ENCODE measurements at places on chromosomes 5 and 9.
A peak's percentile ranks its signal among the peaks of the same experiment; 100 is the strongest.

DNA sequence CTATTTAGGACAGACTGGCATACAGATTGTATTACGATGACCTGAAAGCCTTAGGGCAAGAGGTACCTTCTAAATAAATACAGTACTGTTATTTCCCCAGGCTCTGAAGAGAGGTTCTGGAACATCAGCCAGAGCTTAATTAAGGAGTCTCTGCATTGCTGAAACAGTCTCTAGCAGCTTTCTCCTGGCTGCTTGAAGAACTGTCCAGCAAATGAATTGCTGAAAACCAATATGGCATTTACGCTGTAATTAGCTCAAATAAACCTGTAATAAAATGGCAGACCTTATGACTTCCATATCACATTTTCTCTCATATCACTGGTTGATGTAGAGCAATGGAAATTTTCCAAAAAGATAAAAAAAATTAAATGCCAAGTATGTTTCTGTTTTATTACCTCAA, 636.3 kb downstream of the GABRG2 start:
- DNase-seq, result no peak

DNA sequence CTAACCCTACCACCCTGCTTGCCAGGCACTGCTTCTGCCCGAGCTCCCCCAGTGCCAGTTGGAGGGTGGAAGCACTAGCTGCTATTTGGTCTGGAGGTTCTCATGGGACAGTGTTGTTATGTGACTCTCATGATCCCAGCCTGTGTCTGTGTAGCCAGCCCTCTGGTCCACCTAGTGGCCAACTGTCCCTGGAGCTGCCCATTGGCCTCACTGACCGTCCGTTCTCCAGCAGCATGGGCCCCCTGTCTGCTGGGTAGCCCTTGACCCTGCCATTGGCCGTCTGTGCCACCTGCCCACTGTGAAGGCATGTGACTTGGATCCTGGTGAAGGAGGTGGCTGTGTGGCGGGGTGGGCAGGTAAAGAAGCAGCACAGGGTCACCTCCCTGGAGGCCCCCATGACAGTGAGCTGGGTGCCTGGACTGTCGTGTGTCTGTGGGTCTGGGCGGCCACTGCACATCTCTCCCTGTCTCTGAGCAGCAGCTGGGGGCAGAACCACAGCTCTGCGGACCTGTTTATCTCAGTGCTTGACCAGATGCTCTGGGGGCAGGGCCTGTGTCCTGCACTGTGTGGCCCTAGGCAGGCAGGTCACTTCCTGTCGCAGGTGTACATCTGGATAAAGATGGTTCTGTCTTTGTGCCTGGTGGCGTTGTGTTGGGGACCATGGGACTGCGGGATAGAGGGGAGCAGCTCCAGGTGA, 11.4 kb downstream of the PHF2 start:
- no peak for DNase-seq

DNA sequence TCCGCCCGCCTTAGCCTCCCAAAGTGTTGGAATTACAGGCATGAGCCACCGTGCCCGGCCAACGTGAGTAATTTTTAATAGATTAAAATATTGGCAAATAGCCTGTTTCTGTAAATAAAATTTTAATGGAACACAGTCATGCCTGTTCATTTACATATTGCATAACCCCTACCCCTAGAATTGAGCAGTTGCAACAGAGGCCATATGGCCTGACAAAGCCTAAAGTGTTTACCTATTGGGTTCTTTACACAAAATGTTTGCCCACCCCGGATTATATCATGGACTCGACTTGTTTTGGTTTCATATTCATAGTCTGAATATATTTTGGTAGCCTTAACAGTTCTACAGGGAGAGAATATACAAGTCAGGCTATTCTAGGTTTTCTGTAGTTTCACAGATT, 5.3 kb downstream of the NSA2 start:
- no peak for DNase-seq

GRCh38 chr9:72753266-72753893, 199.5 kb downstream of the ALDH1A1 start:
- DNase-seq, result peak; percentile 12

- DNase-seq, result no peak
Observed at GRCh38 chr5:178221853-178222252, 10.7 kb downstream of the PHYKPL start.

GRCh38 chr9:70746316-70746715, 331.9 kb upstream of the KLF9 start:
- no peak for DNase-seq

GRCh38 chr5:177509381-177509951, at the start of gene DOK3:
TSS of gene DOK3 (minus strand) at chr5:177509826. CDS start at chr5:177509540, 286 bp downstream.
- no peak for DNase-seq

- no peak for DNase-seq
Observed at GRCh38 chr5:73438645-73439470, 9.7 kb downstream of the FOXD1 start.

DNA sequence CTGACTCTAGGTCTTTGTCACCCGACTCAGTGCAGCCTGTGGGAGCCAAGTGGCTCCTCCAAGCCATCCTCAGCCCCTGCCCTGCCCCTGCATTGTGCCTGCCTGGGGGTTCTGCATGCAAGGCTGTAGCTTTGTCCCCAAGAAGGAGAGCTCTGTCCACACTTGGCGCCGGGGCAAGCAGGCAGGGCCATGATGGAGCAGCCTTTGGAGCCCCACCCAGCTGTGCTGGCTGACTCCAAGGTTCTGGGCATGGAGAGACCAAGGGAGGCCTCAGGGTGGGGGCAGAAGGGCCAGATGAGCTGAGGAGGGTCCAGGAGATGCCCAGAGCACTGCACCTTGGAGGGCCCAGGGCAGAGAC, 226.2 kb downstream of the CACNA1B start:
- DNase-seq, result no peak

- DNase-seq, result no peak
Observed at GRCh38 chr9:3193791-3194190, 332.0 kb downstream of the RFX3 start.

DNA sequence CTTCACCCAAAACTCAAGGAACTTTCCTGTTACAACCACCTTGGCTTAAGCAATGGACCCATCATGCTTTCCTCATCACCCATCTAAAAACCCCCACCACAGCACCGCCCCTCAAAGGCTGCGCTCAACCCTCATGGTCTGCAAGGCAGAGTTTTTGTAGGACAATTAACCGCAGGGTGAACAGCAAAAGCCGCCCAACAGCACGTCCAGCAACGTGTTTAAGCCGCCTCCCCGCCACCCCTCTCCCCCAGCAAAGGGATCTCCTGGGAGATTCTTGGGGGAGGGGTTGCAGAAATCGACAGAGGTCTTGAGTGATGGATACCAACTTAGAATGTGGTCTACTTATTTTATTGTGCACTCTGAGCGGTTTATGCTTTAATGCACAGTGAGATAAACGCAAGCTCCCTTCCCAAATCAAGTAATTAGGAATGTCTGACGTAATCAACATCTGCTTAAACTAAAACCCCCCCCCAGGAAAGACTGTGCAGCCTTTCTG, 1.9 kb downstream of the ROR2 start:
- no peak for DNase-seq

DNA sequence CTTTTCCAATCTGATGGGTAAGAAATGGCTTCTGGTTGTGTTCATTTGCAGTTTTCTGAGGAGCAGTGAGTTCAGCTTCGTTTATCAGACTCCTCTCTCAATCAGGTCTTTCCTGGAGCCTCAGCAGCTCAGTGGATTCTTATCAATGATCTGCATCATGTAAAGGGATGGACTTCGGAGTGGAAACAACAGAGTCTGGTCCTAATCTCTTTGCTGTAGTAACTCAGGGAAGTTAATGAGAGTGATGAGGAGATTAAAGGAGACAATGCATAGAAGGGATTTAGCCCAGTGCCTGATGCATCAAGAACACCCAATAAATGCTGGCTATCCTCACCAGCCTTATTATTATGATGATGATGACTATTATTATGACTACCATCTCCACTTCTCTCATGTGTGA, 47.2 kb downstream of the SMIM23 start:
- no peak for DNase-seq

- no peak for DNase-seq
Observed at GRCh38 chr5:120252839-120253238, 211.3 kb upstream of the PRR16 start.

DNA sequence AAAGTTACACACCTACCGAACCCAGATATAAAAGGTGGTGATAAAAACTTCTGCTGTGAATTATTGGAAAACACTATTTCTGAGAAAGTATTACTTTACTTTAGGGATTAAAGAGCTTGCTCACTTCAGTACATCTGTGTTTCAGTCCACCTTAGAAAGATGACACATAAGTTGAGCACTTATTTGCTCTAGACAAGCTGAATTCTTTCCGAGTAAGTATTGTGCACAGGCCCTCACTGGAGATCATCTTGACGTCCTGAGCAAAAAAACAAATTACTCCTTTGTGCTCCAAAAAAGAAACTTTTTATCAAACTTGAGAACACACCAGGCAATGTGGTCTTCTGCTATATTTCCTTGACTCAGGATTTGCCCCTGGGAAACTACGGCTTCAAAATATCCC, 231.0 kb upstream of the GRAMD2B start:
- no peak for DNase-seq

- DNase-seq, result no peak
Observed at GRCh38 chr5:74321326-74321725, 319.2 kb downstream of the ENC1 start.

- DNase-seq, result no peak
Observed at GRCh38 chr9:80134487-80134886, 562.7 kb downstream of the TLE4 start.

- no peak for DNase-seq
Observed at GRCh38 chr9:97510797-97511654, 9.6 kb downstream of the TMOD1 start.

GRCh38 chr5:125722550-125722949, 700.7 kb upstream of the GRAMD2B start:
- DNase-seq, result no peak

GRCh38 chr5:56440871-56441740, 208.0 kb upstream of the ANKRD55 start:
- DNase-seq, result no peak

- DNase-seq, result no peak
Observed at GRCh38 chr9:89872426-89872912, 267.7 kb downstream of the GADD45G start.

DNA sequence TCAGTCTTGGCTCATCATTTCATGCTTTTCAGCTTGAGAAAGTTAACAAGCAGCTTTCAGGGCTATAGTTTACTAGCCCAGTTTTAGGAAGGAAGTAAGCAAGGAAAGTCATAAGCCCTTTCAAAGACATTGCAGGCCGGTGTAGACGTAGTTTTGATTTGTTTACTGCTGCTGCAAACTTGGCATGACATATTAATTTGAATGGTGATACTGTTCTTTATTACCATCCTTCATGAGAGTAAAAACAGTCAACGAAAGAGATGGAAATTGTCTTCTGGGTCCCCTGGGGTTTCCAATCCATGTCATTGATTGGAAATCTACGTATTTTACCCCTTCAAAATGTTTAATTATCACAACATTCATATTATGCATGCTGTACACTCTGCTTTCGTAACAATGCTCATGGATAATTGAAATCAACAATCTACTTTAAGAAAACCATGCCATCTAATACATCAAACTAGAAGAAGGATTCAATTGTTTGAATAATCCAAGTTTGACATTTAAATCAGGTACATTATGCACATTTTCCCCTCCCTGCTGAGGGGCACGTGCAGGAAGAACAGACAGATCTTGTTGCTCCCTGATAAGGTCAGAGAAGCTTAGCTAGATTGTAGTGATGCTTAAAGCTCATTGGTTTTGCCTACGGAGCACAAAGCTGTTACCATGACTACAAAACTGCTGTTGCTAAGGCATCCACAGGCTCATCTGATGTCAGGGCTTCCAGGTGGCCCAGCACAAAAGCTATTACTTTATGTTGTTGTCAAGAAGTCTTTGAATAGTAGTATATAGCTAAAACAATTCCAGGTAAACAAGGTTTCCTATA, 139.9 kb upstream of the PRLR start:
- peak; percentile 8 for DNase-seq

DNA sequence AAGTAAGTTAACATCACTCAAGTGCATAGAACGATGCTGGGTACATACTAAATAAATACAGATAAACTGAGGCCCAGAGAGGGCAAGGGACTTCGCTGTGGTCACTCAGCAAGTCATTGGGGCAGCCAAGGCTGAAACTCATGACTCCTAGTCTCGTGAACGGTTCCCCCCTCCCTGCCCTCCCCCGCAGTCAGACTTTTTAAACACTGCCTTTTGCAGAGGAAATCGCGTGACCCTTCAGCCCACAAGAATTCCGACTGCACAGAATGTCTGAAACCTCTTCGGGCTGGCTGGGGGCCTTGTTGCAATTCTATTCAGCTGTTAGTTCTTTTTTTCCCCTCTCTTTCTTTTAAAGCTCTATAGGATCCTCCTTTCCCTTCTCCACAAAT, 28.1 kb downstream of the NEK6 start:
- no peak for DNase-seq

Data from NCI-H1092 (cell line).